Eye (tissue), 1 donor: ENCODE measurements at places on chromosomes 7 and 10.

- DNase-seq, result no peak
Measured at GRCh38 chr10:79459243-79459642, 13.8 kb upstream of the ZCCHC24 start.

DNA sequence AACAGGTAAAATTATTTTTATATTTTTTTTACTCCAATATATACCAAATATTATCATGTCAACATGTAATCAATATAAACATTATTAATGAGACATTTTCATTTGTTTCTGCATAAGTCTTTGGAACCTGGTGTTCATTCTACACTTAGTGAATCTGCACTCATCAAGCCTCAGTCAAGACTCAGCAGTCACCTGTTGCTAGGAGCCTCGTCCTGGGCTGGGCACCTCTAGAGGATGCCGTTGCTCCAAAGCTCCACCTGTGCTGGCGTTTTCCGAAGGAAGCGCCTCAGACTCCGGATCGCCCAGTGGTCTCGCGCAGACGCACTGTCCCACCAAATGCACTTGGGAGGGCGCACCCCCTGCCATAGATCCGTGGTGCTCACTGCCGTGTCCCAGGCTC lies 604.7 kb upstream of the MKI67 start:
- DNase-seq, result no peak

- DNase-seq, result peak; percentile 73
Measured at GRCh38 chr10:86203162-86203905, 163.3 kb downstream of the GRID1 start.

GRCh38 chr7:69772718-69773436 lies 174.6 kb downstream of the AUTS2 start:
- no peak for DNase-seq

DNA sequence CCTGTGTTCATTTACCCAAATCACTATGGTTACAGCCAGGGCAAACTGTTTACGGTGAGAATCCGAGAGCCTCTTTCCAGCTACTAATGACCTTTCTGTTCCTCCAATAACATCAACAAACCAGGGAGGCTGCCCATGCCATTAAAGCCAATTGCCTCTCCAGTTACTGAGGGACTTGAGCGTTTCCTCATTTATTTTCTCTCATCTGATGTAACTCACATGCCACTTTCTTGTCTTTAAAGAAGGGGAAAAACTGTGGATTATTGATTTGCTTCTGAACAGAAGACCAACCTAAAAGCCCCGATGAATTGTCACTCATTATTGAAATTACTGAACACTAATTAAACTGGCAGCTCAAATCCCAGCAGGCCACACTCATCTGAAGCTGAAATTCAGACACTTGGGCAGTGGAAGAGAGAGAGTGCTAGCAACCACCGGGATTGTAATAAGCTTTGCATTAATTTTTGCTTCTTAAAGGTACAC lies 595.8 kb upstream of the MKI67 start:
- DNase-seq, result peak; percentile 73

DNA sequence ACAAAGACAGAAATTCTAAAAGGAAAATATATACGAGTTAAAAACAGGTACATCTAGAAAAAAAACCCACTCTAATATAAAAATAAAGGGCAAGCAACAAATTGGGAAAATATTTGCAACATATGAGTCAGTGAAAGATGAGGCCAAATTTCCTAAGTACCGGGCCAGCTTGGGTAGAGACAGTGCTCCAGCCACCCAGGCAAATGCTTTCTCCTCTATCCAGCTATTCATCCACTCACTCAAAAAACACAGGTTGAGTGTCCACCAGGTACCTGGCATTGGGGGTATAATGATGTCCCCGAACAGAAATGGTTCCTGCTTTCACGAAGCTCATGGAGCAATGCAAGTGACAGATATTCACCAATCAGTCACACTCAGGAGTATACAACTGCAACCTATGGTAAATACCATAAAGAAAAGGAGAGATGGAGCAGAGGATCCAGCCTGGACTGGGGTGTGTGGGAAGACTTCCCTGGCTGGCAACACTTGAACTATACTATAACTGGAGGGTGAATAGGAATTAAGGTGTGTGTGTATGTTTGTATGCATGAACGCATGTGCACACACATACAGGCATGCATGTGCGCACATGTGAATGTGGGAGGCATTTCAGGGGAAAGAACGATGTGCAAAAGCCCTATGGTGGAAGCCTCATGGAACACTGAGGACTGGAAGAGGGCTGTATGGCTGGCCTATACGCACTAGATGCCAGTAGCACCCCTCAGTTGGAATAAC lies 2.3 kb downstream of the ARHGAP22 start:
- DNase-seq, result no peak

GRCh38 chr7:44776211-44776610 lies 20.3 kb upstream of the PPIA start:
- DNase-seq, result no peak

DNA sequence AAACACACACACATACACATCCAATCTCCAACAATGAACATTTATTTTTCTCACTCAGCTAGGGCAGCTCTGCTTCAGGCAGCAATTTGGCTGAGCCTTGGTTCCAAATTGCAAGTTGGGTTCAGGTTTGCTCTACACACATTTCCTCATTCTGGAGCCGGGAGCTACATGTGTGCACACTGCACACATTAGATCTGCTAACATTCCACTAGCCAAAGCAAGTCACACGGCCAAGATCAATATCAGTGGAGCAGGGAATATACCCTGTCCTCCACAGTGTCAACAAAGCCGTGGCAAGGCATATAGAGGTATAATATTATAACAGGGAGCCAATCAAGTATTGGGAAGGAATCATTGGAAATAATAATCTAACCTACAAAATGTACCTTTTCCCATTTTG lies 57.5 kb upstream of the PPP1R3C start:
- DNase-seq, result no peak

- DNase-seq, result no peak
Measured at GRCh38 chr10:58697691-58698090, 185.0 kb downstream of the BICC1 start.

GRCh38 chr7:17681965-17682364 lies 258.3 kb downstream of the SNX13 start:
- DNase-seq, result peak; percentile 53

DNA sequence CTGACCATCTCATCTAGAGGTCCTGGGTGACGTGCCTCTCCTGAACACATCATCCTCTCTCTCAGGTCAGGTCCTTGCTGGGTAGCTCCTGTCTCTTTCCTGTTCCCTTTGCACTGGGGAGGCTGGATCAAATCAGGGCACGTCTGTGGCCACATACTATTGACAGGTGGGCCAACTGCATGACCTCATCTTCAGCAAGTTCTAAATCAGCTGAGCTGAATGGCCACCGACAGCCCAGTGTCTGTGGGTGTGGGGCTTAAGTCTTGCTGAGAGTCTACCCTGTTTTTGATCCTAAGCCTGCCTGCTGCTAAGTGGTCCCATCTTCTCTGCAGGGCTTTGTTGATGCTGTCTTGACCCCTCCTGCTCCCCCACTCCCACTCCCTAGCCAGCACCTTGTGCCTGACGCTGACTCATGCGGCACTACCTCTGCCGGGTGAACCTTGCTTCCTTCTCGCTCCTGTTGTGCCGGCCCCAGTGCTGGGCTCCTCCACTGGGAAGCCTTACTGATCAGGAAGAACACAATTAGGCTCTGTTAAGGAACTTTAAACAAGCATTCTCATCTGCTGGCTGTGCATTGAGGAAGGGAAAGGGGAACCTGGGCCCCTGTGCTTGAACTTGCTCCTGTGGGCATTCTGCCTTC lies 440.4 kb downstream of the PLXNA4 start:
- DNase-seq, result no peak

DNA sequence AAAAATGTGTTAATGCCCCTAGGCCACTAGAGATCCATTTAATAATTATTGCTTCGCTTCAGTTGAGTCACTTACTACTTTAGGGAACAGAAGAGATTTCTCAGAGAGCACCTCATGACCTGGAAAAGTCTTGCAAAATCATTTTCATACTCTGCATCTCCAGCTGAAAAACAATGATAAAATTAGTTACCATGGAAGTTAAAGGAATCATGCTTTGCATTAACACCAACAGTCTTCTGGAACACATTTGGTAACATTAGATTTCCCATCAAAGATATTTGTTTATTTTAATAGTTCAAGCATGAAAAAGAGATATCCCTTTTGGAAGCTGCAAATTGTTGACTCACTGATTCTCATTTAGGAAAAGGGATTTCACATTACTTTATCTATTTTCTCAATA lies 1.8 kb upstream of the STEAP2 start:
- peak; percentile 8 for DNase-seq

DNA sequence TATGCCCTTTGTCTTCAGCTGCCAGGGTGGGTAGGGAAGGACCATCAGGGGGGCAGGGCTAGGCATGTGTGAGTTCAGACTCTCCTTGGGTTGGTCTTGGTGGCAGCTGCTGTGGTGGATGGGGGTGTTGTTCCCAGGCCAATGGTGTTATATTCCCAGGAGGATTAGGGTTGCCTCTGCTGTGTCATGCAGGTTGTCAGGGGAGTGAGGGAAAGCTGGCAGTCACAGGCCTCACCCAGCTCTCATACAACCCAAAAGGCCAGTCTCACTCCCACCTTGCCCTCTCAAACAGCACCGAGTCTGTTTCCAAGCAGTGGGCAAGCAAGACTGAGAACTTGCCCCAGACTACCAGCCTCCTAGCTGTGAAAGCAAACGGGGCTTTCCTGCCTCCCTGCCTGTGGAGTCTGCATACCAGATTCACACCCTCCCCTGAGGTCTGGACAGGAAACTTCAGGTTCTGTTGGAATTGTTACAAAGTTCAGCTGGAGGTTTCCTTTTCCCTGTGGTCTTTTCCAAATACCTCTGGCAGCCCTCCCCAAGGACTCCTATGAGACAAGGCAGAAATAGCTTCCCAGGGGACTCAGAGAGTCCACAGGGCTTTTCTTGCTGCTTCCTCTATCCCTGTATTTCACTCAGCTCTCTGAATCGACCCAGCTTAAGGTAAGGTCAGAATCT lies 1.4 kb downstream of the HYAL4 start:
- no peak for DNase-seq

DNA sequence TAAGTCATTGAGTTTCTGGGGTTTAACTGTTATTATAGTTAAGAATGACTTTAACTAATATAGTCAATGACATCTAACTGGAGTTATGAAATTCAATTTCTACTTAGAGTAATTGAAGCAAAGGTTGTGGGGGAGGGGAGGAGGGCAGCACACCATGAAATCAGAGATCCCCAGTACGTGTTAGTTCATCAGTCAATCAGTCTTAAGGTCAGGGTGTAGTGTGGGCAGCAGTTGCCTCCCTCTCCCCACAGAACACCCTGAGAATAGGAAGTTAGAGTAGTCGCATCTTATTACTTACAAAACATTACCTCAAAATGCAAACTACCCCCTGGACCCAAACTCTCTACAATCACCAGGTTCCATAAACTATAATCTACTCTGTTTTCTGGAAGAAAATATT lies 7.0 kb upstream of the HPS1 start:
- DNase-seq, result no peak
